Mucosa of gallbladder (tissue), 1 donor: ENCODE measurements at places on chromosomes 16 and 17. TPM values are rescaled to one million over a fixed set of nuclear protein-coding genes. Genes with fewer than 3 reads are reported as not detected.

Gene GLG1
- 229 TPM for total RNA-seq

Gene KCNG4
- total RNA-seq: not detected

Gene CLEC18A
- total RNA-seq: 3.6 TPM

DNA sequence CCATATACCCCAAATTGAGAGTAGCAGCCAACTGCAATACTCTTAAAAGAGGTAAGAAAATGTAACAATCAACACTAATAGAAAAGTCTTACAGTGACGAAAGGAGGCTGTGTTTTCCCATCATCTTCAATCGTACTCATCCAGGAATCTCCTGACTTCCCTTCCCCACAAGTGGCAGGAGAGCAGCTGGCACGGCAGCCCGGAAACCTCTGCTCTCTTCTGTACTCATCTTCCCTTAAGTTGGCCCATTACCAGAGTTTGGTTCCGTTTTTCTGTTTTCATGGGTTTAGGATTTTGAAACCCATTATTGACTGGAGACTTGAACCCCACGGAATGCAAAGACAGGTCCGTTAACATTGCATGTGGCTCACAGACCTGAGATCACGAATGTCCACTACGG, 11.7 kb upstream of the CD300H start:
- no peak for DNase-seq

DNA sequence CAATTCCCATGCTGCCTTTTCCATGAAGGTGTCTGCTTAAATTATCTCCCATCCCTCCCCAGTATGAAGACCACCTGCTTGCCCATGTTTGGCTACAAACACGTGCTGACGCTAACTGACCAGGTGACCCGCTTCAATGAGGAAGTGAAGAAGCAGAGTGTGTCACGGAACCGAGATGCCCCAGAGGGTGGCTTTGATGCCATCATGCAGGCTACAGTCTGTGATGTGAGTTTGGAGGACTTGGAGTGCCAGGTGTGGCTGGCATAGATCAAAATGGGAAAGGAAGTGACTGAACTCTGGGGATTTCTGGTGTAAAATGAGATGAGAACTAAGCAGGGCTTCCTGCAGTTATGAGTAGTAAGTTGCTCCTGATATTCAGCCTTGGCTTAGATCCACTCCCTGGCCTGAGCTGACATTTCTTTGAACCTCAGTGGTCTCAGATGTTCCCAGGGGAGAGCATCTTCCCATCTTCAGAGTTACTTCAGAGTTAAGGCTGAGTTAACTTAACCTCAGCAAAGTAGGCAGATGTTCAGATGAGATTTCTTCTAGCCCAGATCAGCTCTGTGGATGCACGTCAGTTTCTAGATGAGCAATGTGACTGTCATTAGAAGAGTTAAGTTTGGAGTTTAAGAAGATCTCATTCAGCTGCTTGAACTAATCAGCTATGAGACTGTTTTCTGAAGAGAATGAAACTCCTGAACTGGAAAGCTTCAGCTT, 32.7 kb downstream of the ITGB3 start:
- no peak for DNase-seq

- no peak for DNase-seq
Observed at GRCh38 chr17:74080656-74081582, 122.6 kb upstream of the RPL38 start.
